ENCODE measurements at places on chromosomes 6 and 20. TPM values are rescaled to one million over a fixed set of nuclear protein-coding genes. Genes with fewer than 3 reads are reported as not detected.

- H3K4me1 ChIP-seq: no peaks in the 10 kb centered on the region
- H3K27ac ChIP-seq: no peak overlapping the region
- DNase-seq: no peak
- H3K36me3 ChIP-seq: no peaks in the 10 kb centered on the region
- no peak overlapping the region for H3K4me3 ChIP-seq
- H3K27me3 ChIP-seq: peaks cover 65% of the 10 kb centered on the region
Observed at GRCh38 chr6:12748411-12748810, 31.8 kb downstream of the PHACTR1 start.

KCNB1 gene
- total RNA-seq: 1.2 TPM

BANF2 gene
- not detected for total RNA-seq

DNA sequence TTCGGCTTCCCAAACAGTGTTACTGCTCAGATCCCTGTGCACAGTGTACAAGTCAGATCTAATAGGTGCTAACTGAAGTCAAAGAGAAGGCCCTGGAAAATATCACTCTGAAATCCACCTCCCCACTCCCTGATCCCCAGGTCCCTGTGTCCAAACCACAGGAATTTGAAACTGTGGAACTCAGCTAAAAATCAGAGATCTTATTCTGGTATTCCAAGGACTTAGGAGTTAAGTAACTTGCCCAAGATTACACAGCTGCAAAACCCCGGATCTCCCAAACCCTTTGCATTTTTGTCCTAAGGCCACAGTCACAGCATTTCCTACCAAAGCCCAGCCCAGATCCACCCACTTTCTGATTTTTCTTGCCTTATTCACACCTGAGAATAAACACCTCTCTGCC is 32.3 kb upstream of the SLC23A2 start:
- no peak overlapping the region for H3K27ac ChIP-seq
- H3K27me3 ChIP-seq: peaks cover 17% of the 10 kb centered on the region
- H3K4me1 ChIP-seq: no peaks in the 10 kb centered on the region
- H3K36me3 ChIP-seq: no peaks in the 10 kb centered on the region

DNA sequence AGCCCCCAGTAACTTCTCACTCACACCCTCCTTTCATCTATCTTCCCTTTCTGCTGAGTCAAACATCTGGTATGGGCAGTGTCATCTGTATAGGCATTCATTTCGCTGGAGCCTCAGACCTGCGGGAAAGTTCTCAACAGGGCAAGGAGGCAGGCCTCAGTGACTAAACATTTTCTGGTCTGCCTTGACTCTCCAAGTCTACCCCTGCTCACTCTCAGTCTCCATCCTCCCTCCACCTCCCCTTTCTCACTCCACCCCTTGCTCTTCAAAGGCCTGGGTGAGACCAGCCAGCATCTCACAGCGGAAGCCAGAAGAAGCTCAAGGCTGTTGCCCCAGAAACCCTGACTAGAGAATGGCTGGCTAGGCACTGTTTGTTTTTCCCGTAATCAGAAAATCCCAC is 105.0 kb upstream of the BEND6 start:
- H3K27ac ChIP-seq: no peak overlapping the region
- no peaks in the 10 kb centered on the region for H3K36me3 ChIP-seq
- H3K4me1 ChIP-seq: peaks cover 20% of the 10 kb centered on the region
- no peak overlapping the region for H3K4me3 ChIP-seq
- DNase-seq: no peak
